CD8-positive, alpha-beta memory T cell (primary cell): ENCODE measurements at places on chromosomes 2 and 18.
A peak's percentile ranks its signal among the peaks of the same experiment; 100 is the strongest.

GRCh38 chr2:33680644-33681363, 81.7 kb upstream of the FAM98A start:
- H3K4me3 ChIP-seq = no peak overlapping the region
- no peak overlapping the region for H3K27ac ChIP-seq
- DNase-seq = no peak
- no peaks in the 10 kb centered on the region for H3K27me3 ChIP-seq

DNA sequence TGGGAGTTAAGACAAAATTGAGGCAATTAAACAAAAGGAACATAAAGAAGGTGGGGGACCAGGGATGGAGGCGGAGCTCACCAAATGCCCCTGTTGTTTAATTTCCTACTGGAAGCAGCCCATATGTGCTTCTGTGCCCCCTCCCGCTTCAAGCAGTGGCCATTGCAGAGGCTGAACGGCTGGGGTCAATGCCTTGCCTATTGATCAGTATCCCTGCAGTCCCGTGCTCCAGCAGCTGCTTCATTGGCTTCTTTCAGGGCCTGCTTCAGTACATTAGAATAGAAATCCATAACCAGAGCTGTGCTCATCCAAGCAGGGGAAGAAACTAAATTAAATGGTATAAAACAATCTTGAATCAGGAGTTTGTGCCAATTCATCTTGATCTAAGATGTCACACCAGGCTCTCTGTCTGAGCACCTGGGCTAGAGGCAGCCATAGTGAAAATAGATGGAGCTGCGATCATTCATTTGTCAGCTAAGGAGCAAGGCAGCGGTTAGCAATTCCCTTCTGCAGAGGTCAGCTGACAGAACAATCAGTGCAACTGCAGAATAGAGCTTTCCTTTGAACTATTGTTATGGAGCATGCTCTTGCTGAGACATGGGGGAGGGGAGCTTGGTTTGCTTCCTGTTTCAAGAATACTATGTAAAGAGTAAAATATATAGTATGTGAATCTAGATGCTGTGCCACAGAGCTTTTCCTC, 222.4 kb downstream of the WDR7 start:
- H3K27me3 ChIP-seq = no peaks in the 10 kb centered on the region
- H3K4me3 ChIP-seq = no peak overlapping the region
- DNase-seq = no peak
- H3K36me3 ChIP-seq = no peaks in the 10 kb centered on the region

DNA sequence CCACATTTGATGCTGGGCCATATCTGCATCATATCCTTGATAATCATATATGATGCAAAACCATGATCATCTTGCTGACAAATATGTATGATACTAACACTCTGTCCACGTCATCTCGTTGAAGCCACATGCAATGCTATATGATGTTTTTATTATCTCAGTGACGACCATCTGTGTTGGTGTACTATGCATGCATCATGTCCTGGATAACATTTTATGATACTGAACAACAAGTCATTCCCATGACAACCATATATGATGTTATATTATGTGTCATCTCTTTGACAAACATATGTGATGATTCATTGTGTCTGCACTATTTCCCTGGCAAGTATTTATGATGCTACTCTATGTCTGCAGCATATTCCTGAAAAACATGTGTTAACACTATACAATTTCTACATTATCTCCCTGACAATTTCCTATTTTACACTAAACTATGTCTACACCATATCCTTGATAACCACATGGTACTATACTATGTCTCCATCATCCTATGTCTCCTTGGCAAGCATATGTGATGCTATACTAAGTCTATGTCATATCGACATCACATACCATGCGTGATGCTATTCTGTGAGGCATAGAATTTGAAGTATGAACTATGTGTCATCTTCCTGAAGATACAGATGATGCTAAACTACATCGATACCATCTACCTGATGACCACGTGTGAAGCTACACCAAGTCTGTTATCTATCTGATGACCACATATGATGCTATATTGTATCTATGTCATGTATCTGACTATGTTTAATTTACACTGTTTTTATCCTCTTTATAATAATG, 37.0 kb downstream of the DAW1 start:
- H3K4me1 ChIP-seq = no peaks in the 10 kb centered on the region
- DNase-seq = no peak
- no peaks in the 10 kb centered on the region for H3K36me3 ChIP-seq
- H3K27me3 ChIP-seq = no peaks in the 10 kb centered on the region
- H3K27ac ChIP-seq = no peak overlapping the region
- no peak overlapping the region for H3K4me3 ChIP-seq

- H3K27ac ChIP-seq = no peak overlapping the region
- no peaks in the 10 kb centered on the region for H3K27me3 ChIP-seq
- H3K4me1 ChIP-seq = no peaks in the 10 kb centered on the region
- no peak overlapping the region for H3K4me3 ChIP-seq
- H3K36me3 ChIP-seq = no peaks in the 10 kb centered on the region
These were observed 127.6 kb downstream of the ETAA1 start for GRCh38 chr2:67524777-67525176.

GRCh38 chr18:49479381-49480137, 7.5 kb downstream of the C18orf32 start:
- peaks cover 4% of the 10 kb centered on the region for H3K4me1 ChIP-seq
- no peak overlapping the region for H3K4me3 ChIP-seq
- peak overlapping the region; percentile 2 for H3K27ac ChIP-seq
- no peaks in the 10 kb centered on the region for H3K27me3 ChIP-seq
- DNase-seq = no peak

GRCh38 chr2:119485336-119486110, 38.8 kb downstream of the SCTR start:
- H3K36me3 ChIP-seq = no peaks in the 10 kb centered on the region
- H3K4me3 ChIP-seq = no peak overlapping the region
- no peak overlapping the region for H3K27ac ChIP-seq
- no peaks in the 10 kb centered on the region for H3K27me3 ChIP-seq
- no peaks in the 10 kb centered on the region for H3K4me1 ChIP-seq
- no peak for DNase-seq

DNA sequence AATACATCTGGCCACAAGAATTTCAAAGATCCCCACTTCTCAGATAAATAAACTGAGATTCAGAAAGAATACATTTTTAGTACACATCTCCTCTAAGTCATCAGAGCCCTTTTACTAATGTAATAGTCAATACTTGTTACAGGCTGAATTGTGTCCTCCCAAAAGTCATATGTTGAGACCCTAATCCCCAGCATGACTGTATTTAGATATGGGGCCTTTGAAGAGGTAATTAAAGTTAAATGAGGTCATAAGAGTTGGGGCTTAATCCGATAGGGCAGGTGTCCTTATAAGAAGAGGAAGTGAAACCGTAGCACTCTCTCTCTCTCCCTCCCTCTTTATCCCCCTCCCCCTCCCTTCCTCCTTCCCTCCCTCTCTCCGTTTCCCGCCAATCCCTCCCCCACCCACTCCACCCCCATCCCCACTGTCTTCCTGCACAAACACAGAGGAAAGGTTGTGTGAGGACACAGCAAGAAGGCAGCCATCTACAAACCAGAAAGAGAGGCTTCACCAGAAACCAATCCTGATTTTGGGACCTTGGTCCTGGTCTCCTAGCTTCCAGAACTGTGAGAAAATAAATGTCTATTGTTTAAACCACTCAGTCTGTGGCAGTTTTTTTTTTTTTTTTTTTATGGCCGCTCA, 66.6 kb upstream of the ZNF397 start:
- H3K4me1 ChIP-seq = peaks cover 5% of the 10 kb centered on the region
- no peak overlapping the region for H3K27ac ChIP-seq
- H3K4me3 ChIP-seq = no peak overlapping the region
- H3K27me3 ChIP-seq = no peaks in the 10 kb centered on the region

- peaks cover 15% of the 10 kb centered on the region for H3K4me1 ChIP-seq
- no peak overlapping the region for H3K4me3 ChIP-seq
- no peaks in the 10 kb centered on the region for H3K27me3 ChIP-seq
- H3K27ac ChIP-seq = no peak overlapping the region
These were observed 67.9 kb downstream of the EIPR1 start for GRCh38 chr2:3309496-3310355.

- no peaks in the 10 kb centered on the region for H3K27me3 ChIP-seq
- H3K36me3 ChIP-seq = no peaks in the 10 kb centered on the region
- H3K4me3 ChIP-seq = no peak overlapping the region
- no peak overlapping the region for H3K27ac ChIP-seq
- no peaks in the 10 kb centered on the region for H3K4me1 ChIP-seq
These were observed 255.1 kb upstream of the TMEM200C start for GRCh38 chr18:6150430-6150829.

- no peak overlapping the region for H3K27ac ChIP-seq
- no peaks in the 10 kb centered on the region for H3K4me1 ChIP-seq
- no peak overlapping the region for H3K4me3 ChIP-seq
- no peaks in the 10 kb centered on the region for H3K36me3 ChIP-seq
- DNase-seq = no peak
These were observed 137.5 kb upstream of the BARD1 start for GRCh38 chr2:214946949-214947348.

DNA sequence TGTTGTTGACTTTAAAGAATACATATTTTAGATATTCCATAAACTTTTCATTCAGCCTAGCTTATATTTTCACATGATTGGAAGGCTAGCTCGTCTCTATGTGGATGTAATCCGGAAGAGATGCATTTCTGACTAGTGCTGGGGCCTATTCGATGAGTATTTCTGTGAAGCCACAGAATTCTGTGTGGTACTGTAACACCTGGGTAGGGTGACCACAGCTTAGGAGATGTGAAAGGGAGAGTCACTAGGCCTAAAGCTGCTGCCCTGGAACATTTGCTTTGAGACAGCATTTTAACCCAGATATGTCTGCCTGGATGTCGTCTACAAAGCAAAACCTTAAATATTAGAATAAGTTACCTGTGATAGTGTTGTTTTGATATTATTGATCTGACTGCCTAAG, 83.5 kb downstream of the ZNF236 start:
- no peak overlapping the region for H3K4me3 ChIP-seq
- peaks cover 8% of the 10 kb centered on the region for H3K36me3 ChIP-seq
- H3K27ac ChIP-seq = no peak overlapping the region
- DNase-seq = no peak
- no peaks in the 10 kb centered on the region for H3K27me3 ChIP-seq

DNA sequence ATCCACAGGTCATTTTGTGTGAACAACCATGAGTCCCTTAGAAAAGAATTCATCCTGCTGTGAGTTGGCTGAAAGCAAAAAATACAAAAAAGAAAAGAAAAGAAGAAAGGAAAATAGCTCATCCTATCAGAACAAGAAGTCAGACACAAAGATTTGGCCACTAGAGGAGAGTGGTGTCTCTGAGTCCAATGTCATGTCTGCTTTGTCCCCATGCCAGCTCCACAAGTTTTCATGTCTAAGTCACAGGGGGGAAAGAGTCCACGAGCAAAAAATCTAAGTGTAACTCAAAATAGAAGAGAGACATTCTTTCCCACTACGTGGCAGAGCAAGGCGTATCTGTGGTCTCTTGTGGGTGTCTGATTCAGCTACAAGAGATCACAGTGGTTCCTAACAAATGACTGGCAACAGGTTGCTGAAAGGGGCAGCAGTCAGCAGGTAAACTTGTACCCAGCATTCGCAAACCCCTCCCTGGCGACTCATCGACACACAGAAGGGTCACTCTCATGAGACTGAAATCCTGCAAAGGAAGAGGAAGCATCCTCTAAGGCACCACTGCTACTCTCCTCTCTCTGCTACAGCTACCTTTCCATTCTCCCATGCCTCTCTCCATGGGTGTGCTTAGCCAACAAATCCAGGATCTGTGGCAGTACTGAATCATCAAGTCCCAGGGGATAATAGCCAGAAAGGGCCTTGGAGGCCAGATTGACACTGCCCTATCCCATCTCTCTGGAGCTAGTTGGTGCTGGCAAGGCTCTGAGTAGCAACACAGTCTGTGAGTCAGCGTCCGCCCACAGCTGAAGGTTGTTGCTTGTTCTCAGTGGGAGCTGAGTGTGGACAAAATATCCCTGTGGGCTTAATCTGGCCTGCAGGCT, 123.0 kb upstream of the SLC39A10 start:
- H3K27me3 ChIP-seq = no peaks in the 10 kb centered on the region
- peak overlapping the region; percentile 19 for H3K27ac ChIP-seq
- no peaks in the 10 kb centered on the region for H3K36me3 ChIP-seq

- no peaks in the 10 kb centered on the region for H3K36me3 ChIP-seq
- no peaks in the 10 kb centered on the region for H3K4me1 ChIP-seq
- no peak overlapping the region for H3K4me3 ChIP-seq
- H3K27ac ChIP-seq = no peak overlapping the region
- peaks cover 6% of the 10 kb centered on the region for H3K27me3 ChIP-seq
These were observed 3.5 kb downstream of the SLC4A3 start for GRCh38 chr2:219630770-219631405.

DNA sequence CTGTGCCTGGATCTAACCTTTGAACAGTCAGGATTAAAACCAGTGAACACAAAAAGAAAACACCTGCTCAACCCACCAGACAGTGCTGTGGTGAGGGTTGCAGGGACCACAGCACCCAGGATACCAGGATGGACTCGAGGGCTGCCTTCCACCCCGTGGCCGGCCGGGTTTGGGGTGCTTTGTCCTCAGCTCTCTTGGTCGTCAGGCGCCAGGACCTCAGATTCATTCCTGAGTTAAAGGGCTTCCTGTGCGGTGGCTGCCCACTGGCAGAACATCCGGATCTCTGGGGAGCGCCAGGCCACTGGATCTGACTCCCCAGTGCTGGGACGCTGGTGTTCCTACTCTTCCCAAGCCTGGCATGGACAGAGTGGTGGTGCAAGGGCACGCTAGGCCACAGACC, 239.8 kb downstream of the TFCP2L1 start:
- no peak for DNase-seq
- no peaks in the 10 kb centered on the region for H3K27me3 ChIP-seq
- no peaks in the 10 kb centered on the region for H3K36me3 ChIP-seq

GRCh38 chr2:62263076-62263715, 67.3 kb downstream of the B3GNT2 start:
- H3K36me3 ChIP-seq = no peaks in the 10 kb centered on the region
- no peaks in the 10 kb centered on the region for H3K4me1 ChIP-seq
- no peak overlapping the region for H3K4me3 ChIP-seq
- no peaks in the 10 kb centered on the region for H3K27me3 ChIP-seq
- H3K27ac ChIP-seq = no peak overlapping the region
- no peak for DNase-seq

DNA sequence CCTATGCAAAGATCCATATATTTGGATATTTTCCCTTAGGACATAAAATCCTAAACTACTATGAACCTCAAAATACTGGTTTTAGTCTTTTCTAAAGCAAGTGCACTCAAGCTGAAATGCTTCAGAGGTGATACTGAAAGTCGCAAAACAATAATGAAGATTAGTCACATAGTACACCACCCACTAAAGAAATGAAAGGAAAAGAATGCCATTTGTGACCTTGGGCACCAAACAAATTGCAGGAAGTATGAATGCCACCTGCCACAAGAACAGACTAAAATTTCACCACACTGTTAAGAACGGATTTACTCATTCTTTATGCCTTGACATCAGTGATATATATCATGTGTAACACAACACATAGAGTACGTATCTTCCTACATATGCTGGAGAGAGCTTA, 161.5 kb downstream of the ZNF521 start:
- H3K4me1 ChIP-seq = no peaks in the 10 kb centered on the region
- H3K27me3 ChIP-seq = no peaks in the 10 kb centered on the region
- H3K27ac ChIP-seq = no peak overlapping the region
- no peak overlapping the region for H3K4me3 ChIP-seq
- H3K36me3 ChIP-seq = no peaks in the 10 kb centered on the region

- no peaks in the 10 kb centered on the region for H3K36me3 ChIP-seq
- no peak overlapping the region for H3K4me3 ChIP-seq
- no peak overlapping the region for H3K27ac ChIP-seq
- peak; percentile 13 for DNase-seq
- no peaks in the 10 kb centered on the region for H3K27me3 ChIP-seq
These were observed 9.6 kb upstream of the ITPRIPL1 start for GRCh38 chr2:96315400-96316071.

- no peak overlapping the region for H3K4me3 ChIP-seq
- no peak for DNase-seq
- H3K27me3 ChIP-seq = no peaks in the 10 kb centered on the region
- no peak overlapping the region for H3K27ac ChIP-seq
- H3K4me1 ChIP-seq = no peaks in the 10 kb centered on the region
These were observed 32.4 kb downstream of the APOB start for GRCh38 chr2:21011453-21011852.
